ENCODE measurements at places on chromosomes 16 and 17. TPM values are rescaled to one million over a fixed set of nuclear protein-coding genes. Genes with fewer than 3 reads are reported as not detected.

The TBC1D3C gene
- not detected for total RNA-seq

The USP31 gene
- 27.2 TPM for total RNA-seq

The HSPB9 gene
- total RNA-seq = not detected

The LPO gene
- total RNA-seq = not detected

The WNK4 gene
- 3.5 TPM for total RNA-seq

The AATF gene
- 58.1 TPM for total RNA-seq

The CCL4 gene
- total RNA-seq = 0.51 TPM

The BAIAP3 gene
- 9.4 TPM for total RNA-seq

DNA sequence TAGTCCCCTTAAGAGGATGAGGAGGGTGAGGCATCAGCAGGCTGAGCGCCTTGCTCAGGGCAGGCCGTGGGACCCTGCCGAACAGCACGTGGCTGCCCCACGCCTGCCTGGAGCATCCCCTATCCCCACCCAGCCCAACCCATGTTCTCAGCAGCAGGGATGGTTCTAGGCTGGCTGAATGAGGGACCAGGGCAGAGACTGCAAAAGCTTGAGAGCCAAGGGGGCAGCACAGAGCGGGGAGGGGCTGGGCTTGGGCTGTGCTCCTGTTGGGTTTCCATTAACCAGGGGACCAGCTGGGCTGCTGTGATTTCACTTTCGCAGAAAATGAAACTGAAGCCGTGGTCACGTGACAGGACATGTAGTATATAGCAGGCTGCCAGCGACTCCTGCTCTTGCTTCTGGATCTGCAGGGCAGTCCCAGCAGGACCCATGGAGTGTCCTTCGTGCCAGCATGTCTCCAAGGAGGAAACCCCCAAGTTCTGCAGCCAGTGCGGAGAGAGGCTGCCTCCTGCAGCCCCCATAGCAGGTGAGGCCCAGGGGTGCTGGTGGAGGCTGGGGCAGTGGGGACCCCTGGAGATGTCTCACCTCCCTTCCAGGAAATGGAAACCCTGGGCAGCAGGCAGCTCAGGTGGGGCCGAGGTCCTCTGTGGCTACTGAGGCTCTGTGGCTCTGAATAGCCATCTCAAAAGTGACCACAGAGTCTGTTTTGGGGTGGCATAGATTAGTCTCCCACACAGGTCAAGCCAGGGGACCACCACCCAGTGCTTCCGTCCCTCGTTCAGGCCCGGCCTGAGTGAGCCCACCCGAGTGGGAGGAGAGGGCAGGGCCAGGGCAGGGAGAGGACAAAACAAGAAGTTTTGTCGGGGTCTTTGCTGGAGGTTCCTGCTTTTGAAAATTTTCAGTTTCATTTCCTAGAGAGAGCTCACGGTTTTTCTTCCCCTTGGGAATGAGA lies 2.9 kb downstream of the RNF213 start:
- no peak for DNase-seq

DNA sequence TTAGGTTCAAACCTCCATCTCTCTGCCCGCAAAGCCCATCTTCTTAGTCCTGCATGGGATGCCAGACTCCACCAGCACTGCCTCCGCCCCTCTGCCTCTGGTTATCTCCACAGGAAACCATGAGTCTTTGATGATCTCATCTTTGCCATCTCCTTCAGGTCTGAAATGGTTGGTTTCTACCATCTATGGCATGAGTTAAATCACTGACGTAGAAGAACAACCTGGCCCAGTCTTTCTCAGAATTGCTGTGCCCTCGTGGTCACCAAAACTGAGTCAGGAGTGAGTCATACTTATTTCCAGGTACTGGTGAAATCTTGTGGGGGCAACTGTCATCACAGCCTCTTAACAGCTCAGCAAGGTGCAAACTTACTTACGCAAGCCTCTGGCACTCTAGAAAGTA lies 468.7 kb upstream of the C16orf82 start:
- peak; percentile 4 for DNase-seq

DNA sequence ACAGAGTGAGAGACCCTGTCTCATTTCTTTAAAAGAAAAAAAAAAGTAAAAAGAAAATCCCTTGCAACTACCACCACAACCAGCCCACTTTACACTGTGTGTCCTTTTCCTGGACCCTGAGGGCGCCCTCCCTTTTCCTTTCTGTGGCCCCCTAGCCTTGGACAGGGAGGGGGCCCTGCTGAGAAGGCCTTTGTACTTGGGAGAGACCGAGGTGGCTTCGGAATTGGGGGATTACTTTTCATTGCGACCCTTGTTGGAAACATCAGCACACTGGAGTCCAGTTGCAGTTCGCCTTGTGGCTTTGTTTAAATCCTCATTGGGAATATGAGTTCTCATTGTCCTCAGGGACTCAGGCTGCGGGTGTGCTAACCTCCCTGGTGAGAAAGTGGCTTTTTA lies 9.4 kb upstream of the DNASE1 start:
- DNase-seq = no peak

- DNase-seq = no peak
These were observed 34.8 kb upstream of the ACSM2B start for GRCh38 chr16:20610892-20611349.

DNA sequence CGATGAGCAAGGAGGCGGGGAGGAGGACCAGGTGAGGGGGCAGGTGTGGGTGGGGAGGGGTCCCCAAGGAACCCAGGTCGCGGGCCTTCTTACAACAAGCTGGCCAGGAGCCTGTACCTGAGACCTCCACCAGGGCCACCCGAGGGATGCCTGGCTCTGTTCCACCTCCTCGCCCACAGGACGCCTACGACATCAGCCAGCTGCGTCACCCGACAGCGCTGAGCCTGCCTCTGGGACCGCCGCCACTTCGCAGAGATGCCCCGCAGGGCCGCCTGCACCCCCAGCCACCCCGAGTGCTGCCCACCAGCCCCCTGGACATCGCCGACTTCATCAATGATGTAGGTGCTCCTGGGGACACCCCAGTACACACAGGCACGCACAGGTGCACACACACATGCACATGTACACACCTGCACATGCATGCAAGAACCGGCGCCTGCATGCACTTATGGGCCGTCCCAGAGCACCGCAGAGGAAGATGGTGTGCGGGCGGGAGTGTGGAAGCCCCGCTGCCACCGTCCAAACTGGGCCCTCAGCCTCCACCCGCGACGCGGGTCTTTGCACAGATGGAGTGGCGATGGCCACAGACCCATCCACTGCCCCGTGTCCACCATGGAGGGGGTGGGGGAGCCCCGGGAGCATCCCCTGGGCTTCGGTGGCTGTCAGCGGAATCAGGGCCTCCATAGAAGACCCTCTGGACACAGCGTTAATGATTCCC lies 6.6 kb downstream of the SLC22A31 start:
- no peak for DNase-seq

DNA sequence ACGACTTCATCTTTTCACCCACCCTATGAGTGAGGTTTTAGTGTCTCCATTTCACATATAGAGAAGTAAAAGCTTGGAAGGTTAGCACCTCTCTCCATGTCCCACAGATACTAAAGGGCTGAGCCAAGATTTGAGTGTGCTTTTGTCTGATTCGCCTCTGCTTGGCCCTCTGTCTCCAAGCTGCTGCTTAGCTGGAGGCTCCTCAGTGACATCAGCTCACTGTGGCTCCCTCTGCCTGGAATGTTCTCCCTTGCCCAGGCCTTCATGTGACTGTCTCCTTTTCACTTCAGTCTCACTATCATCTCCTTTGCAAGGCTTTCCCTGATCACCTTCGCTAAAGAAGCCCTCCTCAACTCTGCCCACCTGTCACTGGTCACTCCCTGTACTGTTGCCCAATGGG lies 84.5 kb upstream of the HSBP1 start:
- no peak for DNase-seq

DNA sequence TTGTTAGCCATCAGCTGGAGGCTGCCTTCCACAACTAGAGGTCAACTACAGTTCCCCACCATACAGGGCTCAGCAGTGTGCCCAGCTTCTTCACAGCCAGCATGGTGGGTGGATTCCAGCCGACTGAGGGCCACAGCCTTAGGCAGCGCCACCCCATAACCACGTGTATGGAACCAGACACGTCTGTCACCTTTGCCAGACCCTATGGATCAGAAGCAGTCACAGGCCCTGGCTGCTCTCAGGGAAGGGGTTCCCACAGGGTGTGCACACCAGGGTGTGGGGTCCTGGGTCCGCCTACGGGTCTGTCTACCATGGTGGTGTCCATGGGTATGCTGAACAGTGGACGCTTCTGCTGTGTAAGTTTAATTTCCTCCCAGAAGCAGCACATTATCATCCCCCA lies 265.0 kb upstream of the FOXF1 start:
- DNase-seq = no peak

GRCh38 chr16:4663777-4664465 lies 29.4 kb upstream of the NUDT16L1 start:
- no peak for DNase-seq

GRCh38 chr16:12215277-12216105 lies 239.0 kb downstream of the SNX29 start:
- DNase-seq = no peak

DNA sequence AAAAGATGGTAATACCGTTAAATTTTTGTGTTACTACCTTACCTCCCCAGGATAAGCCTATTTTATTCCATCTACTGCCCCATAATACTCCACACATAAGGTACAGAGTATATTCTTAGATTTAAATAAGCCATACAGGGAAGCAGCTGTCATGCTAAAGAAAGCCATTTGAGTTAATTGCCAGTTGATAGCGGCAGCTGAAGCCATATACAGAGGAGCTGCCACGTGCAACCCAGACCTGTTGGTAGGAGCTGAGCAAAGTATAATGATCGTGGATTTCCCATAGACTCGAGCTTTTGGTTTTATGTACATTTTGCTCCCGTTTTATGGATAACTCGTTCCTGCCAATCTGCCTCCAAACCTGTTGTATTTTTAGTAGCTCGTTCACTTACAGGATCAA lies 12.0 kb downstream of the CPSF4L start:
- DNase-seq = no peak

- DNase-seq = no peak
These were observed 36.4 kb downstream of the MBTPS1 start for GRCh38 chr16:84080378-84080777.

GRCh38 chr16:62870554-62870953 lies 834.3 kb upstream of the CDH8 start:
- no peak for DNase-seq

- DNase-seq = no peak
These were observed 13.9 kb downstream of the MAP2K6 start for GRCh38 chr17:69428252-69428980.

DNA sequence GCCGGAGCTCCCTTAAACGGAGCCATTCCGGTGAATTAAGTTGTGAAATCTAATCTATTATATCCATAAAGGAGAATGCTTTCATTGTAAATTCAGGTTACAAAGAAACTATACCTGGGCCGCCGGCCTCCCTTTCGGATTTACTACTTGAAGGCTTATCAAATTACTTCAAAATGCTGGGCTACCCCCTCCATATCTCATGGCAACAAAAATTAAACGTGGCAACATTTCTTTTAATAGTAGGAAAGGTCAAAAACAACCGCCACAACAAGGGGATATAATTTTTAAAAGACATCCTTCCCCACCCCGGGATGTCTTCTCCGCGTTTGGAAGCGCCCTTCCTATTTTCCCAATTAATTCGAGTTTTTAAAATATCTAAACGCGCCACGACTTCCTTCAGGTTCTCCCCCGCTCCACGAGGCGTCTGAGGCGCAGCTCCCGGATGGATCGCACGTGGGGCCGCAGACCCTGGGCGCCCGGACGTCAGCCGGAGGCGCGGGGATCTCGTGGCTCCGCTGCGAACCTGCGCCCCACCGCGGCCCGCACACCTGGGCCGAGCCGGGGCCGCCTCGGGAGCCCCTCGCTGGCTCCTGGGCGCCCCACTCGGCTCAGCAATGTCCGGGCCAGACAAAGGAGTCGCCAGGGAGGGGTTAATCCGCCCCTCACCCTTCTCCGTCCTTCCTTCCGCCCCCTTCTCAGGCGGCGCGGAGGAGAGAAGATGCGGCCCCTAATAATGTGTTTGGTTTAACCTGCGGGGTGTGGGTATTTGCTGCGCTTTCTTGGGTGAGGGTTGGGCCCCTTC lies 47.4 kb upstream of the SLC38A10 start:
- no peak for DNase-seq

GRCh38 chr17:66348584-66349165 lies 46.3 kb downstream of the PRKCA start:
- peak; percentile 67 for DNase-seq

GRCh38 chr16:13866073-13866472 lies 53.9 kb upstream of the ERCC4 start:
- peak; percentile 36 for DNase-seq

DNA sequence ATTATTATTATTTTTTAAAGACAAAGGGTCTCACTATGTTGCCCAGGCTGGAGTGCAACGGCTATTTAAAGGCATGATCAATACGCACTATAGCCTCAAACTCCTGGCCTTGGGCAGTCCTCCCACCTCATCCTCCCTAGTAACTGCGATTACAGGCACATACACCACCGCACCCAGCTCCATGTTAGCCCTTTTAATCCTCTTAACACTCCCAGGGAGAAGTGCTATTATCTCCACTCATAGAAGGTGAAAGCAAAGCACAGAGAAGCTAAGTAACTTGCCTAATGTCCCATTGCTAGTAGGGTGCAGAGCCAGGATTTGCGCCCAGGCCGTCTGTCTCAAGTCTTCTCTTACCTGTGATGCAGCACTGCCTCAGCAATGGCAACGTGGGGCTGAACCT lies 5.0 kb downstream of the HAS3 start:
- DNase-seq = no peak
